ENCODE measurements at places on chromosomes 16 and 17.

- peak; percentile 61 for DNase-seq
Observed at GRCh38 chr17:47850692-47851573, at the start of gene SP6. SP6 (minus strand) TSS chr17:47851163; CDS start chr17:47848429, 2,734 bp downstream.

GRCh38 chr17:60678118-60678444, 430 bp downstream of the BCAS3 start:
- no peak for DNase-seq

- DNase-seq = no peak
Observed at GRCh38 chr17:903691-904481, 75.7 kb downstream of the NXN start.

- DNase-seq = no peak
Observed at GRCh38 chr17:12227547-12227946, 206.9 kb downstream of the MAP2K4 start.

GRCh38 chr16:52572656-52573055, 25.7 kb upstream of the TOX3 start:
- no peak for DNase-seq

DNA sequence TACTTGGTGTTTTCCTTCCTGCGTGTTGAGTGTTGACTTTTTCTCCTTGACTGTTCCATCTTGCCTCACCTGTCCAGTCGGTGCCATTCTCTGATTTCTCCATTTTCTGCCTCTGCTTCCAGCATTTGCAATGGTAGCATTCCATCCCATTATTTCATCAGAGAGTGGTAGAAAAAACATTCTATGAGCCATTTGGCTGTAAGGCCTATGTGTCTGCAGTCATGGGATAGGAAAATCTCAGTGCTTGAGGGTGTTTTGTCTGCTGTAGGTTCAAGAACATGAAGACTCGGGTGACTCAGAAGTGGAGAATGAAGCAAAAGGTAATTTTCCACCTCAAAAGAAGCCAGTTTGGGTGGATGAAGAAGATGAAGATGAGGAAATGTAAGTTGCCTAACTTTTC, 2.7 kb downstream of the UTP18 start:
- no peak for DNase-seq

DNA sequence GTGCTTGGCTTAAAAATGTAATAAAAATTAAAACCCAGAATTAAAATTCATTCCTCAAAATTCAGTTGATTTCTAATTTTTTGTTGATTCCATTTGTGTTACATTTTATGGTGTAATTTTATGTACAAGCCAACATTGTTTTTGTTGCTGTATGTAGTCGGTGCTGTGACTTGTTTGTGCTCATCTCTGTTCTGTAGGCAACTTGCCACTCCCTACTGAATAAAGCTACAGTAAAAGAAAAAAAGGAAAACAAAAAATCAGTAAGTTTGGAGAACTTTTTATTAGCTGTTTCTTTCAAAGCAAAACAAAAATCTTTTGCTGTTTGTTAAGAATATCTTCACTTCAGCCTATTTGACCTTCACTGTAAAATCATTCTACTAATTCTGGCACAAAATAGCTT, 44.3 kb downstream of the OMG start:
- no peak for DNase-seq

- no peak for DNase-seq
Observed at GRCh38 chr17:77317091-77317750, 176.5 kb downstream of the SEC14L1 start.

DNA sequence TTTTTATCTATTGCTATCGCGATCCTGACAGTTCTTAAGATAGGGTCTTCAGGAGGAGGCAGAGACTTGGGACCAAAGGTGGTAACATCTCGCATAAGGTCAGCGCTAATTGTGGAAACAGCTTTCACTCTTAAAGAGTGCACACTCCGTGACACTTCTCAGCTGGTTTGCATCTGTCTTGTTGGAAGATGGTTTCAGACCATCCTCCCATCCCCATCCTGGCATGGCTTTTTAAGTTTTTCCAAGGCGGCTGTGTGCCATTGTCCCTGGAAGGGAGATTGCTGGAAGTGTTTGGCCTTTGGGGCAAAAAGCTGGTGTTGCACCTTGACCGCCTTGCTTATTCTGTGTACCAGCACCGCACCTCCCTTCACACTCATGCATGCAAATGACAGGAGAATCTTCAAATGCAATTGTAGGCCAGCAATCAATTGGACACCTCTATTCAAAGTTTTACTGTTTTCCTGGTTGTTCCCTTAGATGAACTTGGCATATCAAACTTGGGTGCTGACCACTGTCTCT, 1.5 kb downstream of the SOCS7 start:
- DNase-seq = no peak
